Activated naive CD8-positive, alpha-beta T cell treated with anti-CD3 and anti-CD28 coated beads, Interleukin-2, amount 10 ng/mL, durations not matched to agents 7 days and 5 days (primary cell): ENCODE measurements at places on chromosomes 4 and X. TPM values are rescaled to one million over a fixed set of nuclear protein-coding genes. Genes with fewer than 3 reads are reported as not detected.

- DNase-seq: no peak
These were observed 53.6 kb downstream of the CORIN start for GRCh38 chr4:47784222-47784621.

DNA sequence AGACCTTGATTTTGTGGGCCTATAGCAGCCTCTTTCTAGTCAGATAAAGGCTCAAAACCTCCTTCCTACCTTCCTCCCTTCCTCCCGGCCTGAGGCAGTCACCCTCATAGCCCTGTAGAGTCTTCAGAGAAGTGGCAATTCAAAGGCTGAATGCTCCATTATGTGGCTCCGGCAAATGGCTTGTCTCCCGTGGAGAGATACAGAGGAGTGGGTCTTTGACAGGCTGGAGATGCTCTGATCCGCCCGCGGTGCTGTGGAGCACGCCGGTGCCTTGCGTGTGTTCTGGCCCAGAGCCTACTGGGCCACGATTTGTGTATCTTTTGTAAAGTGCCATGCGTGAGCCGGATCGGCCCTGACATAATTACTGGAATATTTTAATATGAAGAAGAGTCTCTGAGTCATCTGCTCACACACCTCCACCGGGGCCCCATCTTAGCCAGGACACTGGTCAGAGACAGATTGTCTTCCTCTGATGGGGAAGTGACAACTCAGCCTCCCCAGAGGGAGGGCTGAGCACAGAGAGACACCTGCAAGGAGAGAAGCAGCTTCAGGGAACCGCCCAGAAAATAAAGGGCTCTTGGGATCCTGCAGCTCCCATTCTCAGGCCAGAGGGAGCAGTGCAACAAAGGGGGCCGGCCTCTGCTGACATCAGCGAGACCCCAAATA, 88.7 kb downstream of the DCTD start:
- DNase-seq: no peak

UCP1 gene
- total RNA-seq: not detected

DNA sequence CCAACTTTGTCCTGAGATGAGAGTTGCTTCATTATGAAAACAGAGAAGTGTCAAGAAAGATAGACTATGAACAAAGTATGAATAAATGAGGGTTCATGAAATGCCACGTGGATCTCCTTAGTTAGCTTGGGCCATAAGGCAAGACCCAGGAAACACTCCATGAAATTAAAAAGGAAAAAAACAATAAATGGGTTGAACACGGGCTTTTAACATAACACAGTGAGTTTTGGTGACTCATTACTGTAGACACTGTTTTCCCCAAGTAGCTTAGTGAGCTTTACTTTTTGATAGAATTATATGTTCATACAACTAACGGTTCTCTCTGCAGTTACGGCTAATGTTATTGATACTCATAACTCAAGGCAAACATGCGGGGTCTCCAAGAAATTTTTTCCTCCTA, 265.0 kb downstream of the DHX15 start:
- no peak for DNase-seq

DNA sequence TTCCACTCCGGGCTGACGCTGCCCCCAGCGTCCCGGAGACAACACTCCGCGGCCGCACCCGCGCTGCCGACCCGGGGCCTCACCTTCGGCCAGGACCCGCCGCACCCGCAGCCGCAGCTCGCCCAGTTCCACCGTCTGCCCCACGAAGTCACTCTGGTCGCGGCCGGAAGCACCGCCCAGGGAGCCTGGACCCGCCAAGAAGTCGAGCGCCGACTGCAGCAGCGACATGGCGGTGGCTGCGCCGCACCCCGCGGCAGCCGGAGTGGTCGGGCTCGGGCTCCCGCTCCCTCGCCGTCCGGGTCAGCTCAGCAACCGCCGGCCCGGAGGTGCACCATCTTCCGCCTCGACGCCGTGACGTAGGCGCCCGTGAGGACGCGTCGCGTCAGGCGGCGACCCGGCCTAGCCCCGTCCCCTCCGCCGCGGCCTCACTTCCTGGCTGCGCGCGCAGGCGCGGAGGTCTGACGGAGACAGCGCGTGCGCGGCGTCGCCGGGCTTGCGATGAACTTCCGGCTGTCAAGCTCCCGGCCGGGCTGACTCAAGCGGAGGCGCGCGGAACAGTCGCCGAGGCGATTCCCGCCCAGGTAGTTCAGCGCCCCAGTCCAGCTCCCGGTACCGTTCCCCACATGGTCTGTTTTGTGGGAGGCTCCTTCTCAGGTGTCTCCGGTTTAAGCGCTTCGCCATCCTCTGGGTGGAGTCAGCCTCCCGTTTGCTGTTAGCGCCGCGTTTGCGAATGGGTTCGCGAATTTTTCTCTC, at the start of the genes GAK and TMEM175:
Gene GAK (minus strand): TSS at position 357 of the 753 bp plus-strand sequence. CDS start 129 bp downstream, at position 228.
Gene TMEM175 (plus strand): TSS at position 501 of the 753 bp plus-strand sequence. CDS start 15,280 bp downstream, outside the sequence.
- peak; percentile 99 for DNase-seq

GRCh38 chr4:154192585-154192984, 299.0 kb downstream of the DCHS2 start:
- DNase-seq: no peak

DNA sequence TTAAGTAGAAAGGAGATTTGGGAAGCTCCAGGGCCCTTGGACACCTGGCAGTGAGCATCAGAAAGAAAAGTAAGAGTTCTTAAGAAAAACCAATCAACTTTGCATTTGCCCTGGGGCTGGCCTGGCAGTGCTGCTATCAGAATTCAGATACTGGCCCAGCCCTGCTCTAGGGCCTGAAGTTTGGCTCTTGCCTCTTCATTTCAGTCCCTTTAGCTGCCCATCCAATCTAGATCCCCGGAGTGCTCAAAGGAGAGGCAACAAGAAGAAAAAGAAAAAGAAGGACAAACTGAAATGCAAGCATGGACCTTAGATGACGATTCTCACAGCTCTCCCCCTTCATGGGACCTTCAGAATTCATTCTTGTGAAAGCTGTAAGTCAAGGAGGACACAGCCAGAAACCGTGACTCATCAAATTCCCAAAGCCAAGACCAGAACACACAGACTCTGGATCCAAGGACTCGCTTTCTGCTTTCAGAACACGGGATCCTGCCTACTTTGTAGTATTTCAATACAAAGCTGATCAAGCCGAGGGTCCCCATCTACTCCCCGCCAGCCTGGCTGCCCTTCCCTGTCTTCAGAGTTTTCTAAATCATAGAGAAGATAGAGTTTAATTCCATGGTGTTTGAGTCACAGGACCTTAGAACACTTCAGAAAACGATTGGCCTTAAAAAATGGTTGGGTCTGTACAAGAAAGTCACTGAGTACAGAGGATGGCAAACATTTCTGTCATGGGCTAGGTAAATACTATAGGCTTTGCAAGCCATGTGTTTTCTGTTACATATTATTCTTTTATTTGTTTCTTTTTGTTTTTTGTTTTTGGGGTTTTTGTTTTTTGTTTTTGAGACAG, 103.7 kb downstream of the RBM47 start:
- DNase-seq: no peak

DMD gene
- total RNA-seq: 0.17 TPM

PAGE4 gene
- total RNA-seq: not detected

- no peak for DNase-seq
These were observed 1.3 kb downstream of the FAM9C start for GRCh38 chrX:13043138-13043537.

GRCh38 chr4:48636911-48637310, 143.2 kb downstream of the FRYL start:
- no peak for DNase-seq

APOO gene
- total RNA-seq: 23.8 TPM

GRCh38 chr4:98993419-98994071, 2.0 kb upstream of the METAP1 start:
- DNase-seq: peak; percentile 30

DNA sequence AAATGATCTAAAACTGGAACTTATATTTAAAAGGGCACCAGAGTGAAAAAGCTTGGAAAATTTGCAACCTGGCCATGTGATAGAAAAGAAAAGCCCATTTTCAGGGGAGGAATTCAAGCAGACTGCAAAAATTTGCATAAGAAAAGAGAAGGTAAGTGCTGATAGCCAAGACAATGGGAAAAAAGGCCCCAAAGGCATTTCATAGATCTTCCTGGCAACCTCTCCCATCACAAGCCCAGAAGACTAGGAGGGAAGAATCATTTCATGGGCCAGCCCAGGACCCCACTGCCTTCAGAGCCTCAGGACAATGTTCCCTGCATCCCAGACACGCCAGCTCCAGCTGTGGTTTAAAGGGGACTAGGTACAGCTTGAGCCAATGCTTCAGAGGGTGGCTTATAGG, 887.3 kb upstream of the DIAPH2 start:
- no peak for DNase-seq

DNA sequence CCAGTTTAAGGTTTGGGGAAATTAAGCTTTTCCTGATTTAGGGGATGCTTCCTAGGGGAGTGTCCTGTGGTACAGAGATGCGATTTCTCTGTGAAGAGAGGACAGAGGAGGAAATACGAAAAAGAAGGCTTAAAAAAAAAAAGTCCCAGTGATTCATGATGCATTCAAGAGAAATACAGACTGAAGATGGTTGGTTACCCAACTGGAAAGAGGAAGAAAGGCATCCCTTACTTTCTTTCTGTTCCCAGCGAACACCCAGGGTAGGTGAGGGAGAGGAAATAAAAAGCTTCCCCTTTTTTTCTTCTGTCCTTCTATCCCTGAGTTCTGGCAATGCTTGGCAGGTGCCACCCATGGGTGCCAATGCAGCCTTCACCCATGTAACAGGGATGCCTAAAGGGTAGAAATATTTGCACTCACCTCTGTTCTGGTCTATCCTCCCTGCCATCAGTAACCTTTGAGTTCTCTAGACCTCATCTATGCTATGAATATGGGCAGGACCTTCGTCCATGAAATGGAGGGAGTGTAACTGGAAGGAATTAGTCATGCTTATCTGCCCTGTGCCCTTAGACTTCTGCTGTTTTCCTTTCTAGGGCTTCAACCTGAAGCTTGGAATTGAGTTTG, 230.1 kb upstream of the GALNTL6 start:
- no peak for DNase-seq

- no peak for DNase-seq
These were observed 35.4 kb upstream of the HPGDS start for GRCh38 chr4:94378047-94378446.

FRAS1 gene
- 0.23 TPM for total RNA-seq

- DNase-seq: no peak
These were observed 59.8 kb downstream of the ANK2 start for GRCh38 chr4:113109106-113109718.

- no peak for DNase-seq
These were observed 699.3 kb upstream of the ADGRL3 start for GRCh38 chr4:60500810-60501209.

DNA sequence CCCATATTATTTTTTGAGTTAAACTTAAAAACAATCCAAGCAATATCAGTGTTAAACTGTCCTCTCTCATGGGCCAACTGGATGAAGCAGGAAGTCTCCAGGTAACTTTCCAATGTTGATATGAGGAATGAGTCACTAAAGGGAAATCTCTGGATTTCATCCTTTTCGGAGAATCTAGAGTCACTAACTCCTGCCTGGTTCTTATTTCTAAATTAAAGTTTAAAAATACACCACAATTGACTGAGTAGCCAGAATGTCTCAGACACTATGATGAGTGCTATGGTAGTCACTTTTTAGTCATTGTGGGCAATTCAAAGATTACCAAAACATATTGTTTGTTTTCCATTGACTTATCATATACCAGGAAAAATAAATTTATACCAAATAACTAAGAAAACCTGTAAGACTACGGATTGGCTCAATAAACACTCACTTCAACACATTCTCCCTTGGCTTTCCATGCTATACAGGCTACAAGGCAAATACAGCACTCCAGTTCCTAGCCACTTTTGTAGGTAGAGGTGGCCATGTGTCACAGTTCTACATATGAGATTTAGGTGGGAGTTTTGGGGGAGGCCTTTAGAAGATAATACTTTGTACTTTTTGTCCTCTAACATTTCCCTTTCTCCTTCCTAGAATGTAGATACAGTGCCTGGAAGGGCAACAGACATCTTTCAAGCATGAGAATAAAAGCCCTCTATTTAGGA, 8.6 kb downstream of the SLC9B2 start:
- no peak for DNase-seq

DNA sequence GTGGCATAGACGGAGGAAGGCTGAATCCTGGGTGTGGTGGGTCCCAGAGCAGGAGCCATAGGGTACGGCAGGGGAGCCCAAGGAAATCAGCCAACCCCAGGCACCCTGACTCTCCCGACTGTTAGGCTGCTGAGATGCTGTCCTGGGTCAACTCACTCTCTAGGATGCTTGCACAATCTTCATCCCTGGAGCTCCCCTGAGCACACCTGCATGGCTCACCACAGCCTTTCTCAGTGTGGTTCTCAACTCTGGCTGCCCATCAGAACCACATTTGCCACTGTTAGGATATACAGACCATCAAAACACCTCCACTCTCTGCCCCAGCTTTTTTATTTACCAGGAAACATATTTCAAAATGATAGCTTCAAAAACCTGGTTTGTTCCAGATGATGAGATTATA, 236.3 kb downstream of the FBXW7 start:
- DNase-seq: no peak

DNA sequence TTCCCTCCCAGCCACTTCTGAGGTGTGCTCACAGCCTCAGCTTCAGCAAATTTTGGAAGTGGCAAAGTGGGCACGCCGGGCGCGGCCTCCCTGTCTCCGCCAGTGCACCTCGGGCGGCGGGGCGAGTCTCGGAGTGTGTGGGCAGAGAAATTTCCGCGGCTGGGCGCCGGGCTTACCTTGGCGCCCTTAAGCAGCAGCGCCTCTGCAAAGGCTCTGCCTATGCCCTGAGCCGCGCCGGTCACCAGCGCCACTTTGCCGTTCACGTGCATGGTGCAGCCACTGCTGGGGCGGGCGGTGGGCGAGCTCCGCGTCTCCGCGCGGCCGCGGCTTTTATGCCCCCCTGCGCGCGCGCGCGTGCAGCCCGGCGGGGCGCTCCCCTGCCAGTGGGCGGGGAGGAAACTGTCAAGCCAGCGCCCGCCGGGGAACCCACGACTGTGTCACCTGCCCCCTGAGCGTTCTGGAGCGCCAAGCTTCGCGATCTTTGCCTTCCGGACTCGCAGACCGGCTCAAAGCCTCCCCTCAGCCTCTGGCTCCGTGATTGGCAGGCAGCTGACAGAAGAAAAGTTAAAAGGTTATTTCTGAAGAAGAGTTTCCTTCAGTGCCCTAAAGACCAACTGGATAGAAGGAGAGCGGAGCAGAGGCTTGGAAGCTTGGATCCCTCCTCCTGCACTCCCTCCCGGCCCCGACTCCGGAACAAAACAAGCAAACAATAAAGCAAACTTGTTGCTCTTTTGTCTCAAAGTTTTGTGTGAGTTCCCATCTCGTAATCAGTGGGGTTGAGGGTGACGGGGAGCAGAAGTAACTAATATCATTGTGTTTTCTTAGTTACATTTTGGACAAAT, at the start of gene HPGD:
Gene HPGD (minus strand): TSS at position 306 of the 842 bp plus-strand sequence. CDS start 37 bp downstream, at position 269.
- peak; percentile 78 for DNase-seq
